ENCODE measurements at places on chromosomes 4 and X.

DNA sequence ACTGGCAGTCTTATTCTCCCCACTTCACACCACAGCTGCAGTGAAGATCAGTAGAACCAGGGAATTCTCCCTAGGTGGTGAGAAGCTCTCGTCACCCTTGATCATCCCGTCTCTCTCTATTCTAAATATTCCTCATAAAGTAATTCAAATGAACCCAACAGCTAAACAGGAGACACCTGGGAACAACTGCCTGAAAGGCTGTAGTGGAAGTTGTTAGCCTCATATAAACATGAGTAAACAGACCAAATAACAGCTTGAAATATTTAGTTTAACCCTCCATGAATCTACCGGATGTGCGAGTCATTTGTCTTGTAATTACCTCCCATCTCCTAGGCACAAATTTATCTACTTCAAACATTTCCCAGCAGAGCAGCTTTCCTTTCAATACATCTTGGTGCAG is 30.4 kb upstream of the APELA start:
- DNase-seq = no peak

GRCh38 chrX:112056886-112057285 is 25.7 kb downstream of the TRPC5 start:
- no peak for DNase-seq

DNA sequence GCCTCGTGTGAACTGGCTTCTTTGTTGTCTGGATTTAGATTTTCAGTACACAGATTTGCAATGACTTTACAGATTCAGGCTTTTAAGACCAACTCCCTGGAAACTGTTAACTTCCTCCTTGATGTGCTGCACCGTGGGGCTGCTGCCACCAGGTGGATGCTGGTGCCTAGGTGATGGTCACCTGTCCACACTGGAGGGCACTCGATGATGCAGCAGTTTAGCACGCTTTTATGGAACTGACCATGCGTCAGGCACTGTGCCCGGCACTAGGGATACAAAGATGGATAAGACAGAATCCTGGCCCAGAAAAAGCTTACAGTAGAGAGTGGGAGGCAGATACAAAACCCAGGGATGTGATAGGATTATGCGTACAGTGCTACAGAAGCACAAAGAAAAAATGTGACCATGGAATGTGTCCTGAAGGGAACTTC is 180.7 kb downstream of the CEP135 start:
- no peak for DNase-seq

- DNase-seq = no peak
Observed at GRCh38 chr4:184373886-184374405, 100.4 kb downstream of the IRF2 start.

GRCh38 chr4:22416403-22416802 is 99.5 kb downstream of the ADGRA3 start:
- no peak for DNase-seq

DNA sequence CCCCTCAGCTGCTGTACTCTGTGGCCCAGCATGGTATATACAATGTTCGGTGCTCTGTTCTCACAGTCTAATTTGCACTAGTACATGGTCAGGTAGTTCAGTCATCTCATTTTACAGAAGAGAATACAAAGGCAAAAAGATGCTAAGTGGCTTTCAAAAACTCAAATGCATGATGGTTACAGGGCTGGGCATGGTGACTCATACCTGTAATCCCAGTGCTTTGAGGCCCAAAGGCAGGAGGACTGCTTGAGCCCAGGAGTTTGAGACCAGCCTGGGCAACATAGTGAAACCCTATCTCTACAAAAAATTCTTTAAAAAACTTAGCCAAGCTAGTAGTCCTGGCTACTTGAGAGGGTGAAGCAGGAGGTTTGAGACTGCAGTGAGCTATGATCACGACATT is 210.5 kb upstream of the KIT start:
- DNase-seq = no peak

All from mesothelial cell of epicardium (in vitro differentiated cells).